Glomerular endothelial cell (primary cell): ENCODE measurements at places on chromosomes 1 and 21. TPM values are rescaled to one million over a fixed set of nuclear protein-coding genes. Genes with fewer than 3 reads are reported as not detected.

DNA sequence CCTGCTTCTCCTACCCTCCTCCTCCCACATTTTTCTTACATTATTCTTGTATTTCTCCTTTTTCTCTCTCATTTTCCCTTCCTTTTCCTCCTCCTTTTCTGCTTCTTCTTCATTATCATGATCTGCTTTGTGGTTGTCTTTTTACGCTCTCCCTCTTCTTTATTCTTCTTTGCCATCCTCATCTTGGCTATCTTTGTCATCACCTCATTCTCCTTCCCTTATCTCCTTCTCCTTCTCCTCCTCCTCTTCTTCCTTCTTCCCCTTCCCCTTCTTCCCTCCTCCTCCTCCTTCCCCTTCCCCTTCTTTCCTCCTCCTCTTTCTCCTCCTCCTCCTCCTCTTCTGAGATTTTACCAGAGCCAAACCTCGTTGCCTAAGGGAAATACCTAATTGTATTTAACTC, 30.5 kb downstream of the RNF187 start:
- DNase-seq = no peak

DNA sequence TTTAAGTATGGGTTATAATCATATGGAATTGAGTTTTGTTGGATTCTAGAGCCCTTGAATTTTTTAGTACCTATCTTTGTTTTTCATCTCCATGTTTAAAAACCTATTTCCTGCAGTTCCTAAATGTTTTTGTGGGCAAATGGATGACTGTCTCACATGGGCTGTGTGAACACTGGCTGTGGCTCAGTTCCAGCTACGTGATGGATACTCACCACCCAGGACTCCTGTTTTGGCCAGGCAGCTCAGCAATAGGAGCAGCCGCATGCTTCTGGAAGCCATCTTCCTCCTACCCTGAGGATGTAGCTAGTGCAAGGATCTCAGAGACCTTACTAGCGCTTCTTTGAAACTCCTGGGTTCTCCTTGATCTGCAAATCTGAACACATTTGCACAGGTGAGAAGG, 2.8 kb downstream of the REG4 start:
- DNase-seq = no peak

DNA sequence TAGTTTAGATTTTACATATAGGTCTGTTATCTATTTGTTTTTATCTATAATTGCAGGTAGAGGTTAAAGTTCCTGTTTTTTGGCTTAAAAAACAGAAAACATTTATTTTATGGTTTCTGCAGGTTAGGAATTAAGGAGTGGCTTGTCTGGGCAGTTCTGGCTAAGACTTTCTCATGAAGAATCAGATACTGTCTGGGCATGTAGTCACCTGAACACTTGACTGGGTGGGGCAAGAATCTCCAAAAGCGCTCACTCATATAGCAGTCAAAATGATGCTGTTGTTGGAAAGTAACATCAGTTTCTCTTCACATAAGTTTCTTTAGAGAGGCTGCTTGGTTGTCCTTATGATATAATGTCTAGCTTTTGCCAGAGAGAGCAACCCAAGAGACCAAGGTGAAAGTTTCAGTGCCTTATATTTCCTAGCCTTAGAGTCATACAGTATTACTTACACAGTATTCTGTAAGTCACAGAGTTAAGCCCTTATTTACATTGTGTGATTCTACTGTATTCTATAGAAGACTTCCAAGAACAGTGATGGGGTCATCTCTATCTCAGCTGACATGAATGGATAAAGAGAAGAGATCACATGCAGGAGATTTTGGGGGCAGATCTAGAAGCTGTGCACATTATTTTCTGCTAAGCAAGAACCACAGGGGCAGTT, 125.4 kb upstream of the GPR52 start:
- DNase-seq = no peak

DNA sequence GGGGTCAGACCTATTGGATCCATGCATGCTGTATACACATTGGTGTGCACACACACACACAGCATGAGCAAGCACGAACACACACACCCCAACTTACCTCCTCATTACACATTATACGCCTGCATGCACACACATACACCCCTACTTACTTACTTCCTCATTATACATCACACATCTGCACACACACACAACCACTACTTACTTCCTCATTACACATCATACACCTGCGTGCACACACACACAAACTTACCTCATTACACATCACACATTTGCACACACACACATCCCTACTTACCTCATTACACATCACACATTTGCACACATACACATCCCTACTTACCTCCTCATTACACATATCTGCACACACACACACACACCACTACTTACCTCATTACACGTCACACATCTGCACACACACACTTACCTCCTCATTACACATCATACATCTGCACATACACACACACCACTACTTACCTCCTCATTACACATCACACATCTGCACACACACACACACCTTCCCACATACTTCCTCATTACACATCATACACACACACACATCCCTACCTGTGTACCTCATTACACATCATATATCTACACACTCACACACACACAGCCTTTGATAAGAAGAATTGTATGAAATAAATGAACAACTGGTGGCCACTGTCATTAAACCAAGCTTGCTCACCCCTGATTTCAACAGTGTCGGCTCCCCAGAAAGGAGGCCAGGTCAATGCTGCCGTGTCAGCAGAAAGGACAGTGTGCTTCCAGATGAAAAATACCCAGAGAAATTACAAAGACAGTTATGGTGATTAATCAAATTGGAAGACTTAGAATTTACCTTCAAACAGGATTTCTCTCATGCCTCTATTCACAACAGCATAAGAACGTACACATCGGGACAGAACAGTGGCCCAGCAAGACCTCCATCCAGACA, 117.8 kb downstream of the SETD4 start:
- no peak for DNase-seq

DNA sequence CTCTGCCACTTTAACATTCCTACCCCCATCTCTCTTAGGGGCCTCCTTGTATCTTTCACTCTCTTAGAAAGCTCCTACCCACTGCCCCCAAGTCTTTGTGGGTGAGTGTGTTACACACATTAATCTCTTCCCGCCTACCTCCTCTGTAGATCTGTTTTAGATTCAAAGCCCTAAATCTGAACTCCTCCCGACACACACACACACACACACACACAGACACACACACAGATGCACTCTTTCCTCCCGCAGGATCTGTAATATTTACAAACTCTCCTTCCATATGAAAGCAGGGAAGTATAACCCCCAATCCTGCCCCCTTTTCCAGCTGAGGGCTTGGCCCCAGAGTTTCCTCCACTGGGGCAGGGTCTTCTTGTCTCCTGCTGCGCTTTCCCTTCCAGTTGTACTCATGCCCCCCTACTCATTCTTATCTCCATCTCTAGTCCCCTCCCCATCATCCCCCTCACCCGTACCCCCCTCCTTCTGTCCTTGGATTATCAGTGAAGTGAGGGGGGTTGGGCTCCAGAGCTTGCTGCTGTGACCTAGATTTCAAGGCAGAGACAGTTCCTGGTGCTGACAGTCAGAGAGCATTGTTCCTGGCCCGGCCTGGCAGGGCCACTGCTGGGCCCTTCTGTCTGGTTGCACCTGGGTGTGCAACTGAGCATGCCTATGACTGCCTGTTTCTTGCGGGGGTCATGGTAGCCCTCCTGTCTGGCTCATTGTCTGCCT, 4.3 kb downstream of the PEA15 start:
- DNase-seq = no peak

- DNase-seq = no peak
Observed at GRCh38 chr1:168362991-168363390, 82.3 kb downstream of the TBX19 start.

DNA sequence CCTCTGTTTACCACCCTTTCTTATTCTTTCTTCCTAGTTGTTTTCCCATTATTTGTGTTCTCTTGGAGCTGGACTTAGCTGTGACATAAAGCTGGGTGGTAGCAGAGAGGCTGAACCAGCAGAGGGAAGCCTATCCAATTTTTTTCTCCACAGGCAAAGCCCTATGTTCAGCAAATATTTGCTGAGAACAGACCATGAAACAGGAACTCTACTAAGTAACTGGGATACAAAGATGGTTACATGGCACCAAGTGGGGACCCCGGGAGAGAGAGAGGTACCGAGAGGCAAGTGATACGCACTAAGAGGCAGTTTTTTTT, 6.6 kb downstream of the CFAP141 start:
- no peak for DNase-seq

GRCh38 chr1:22089787-22090186, 37.3 kb downstream of the CDC42 start:
- DNase-seq = no peak

- no peak for DNase-seq
Observed at GRCh38 chr1:231315887-231316286, 21.8 kb downstream of the EXOC8 start.

- no peak for DNase-seq
Observed at GRCh38 chr21:35984654-35985361, 75.5 kb downstream of the SETD4 start.

GRCh38 chr1:14895727-14896126, 257.8 kb upstream of the TMEM51 start:
- DNase-seq = no peak

GRCh38 chr21:16742131-16742641, 770.7 kb upstream of the CXADR start:
- no peak for DNase-seq

GRCh38 chr1:159171254-159171687, at the start of gene CADM3:
TSS of gene CADM3 (plus strand) at chr1:159171615. CDS start at chr1:159171766, 151 bp downstream.
- no peak for DNase-seq

- no peak for DNase-seq
Observed at GRCh38 chr1:52640697-52641096, 7.7 kb downstream of the SHISAL2A start.

DNA sequence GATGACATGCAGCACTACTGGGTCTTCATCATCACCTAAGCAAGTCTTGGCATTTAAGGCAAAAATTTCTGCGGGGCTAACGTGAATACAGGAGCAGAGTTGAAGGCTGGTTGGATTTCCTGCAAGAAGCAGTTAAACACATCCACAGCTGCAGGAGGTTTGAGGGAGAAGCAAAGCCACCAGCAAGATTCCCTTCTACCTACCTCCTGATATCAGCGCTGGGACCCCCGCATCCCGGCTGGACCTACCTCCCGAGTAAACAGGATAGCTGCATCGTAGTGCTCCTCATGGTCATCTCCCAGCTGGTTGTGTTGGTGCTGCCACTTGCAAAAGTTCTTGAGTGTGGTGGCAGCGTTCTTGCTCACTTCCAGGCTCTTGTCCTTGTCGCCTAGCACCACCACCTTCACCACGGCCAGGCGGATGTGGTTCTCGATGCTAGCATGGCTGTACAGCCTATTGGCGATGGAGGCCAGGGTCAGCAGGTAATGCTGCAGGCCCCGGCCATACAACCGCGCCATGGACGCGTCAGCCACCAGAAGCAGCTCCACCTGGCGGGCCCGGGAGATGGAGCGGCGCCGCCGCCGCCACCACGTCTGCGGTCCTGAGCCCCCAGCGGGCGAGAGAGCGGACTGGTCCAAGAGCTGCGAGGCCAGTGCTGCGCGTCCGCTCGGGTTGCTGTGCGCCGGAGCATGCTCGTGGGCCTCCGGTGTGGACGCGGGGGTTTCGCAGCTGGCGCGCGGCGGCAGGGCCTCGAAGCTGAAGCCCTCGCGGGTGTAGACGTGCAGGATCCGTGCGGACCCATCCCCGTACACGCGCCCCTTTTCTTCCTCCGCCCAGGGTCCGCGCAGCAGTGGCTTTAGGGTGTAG, 1.6 kb downstream of the ADAMTS5 start:
- DNase-seq = no peak

DNA sequence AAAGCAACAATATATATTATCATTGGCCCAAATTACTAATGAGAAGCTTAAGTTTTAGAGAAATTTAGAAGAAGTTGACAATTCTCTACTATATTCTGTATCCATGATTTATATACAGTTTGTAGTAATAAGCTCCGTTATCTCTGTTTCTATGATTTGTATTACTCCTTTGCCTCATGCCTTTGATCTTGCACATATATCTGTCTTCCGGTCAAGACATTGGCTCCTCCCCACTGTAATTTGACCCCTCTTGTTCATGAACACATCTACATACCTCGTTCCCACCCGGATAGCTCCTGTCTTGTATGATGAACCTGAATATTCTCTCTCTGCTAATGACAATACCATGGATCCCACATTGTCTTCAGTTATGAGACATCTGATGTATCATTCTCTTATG, 581.0 kb upstream of the RGS18 start:
- DNase-seq = no peak

DNA sequence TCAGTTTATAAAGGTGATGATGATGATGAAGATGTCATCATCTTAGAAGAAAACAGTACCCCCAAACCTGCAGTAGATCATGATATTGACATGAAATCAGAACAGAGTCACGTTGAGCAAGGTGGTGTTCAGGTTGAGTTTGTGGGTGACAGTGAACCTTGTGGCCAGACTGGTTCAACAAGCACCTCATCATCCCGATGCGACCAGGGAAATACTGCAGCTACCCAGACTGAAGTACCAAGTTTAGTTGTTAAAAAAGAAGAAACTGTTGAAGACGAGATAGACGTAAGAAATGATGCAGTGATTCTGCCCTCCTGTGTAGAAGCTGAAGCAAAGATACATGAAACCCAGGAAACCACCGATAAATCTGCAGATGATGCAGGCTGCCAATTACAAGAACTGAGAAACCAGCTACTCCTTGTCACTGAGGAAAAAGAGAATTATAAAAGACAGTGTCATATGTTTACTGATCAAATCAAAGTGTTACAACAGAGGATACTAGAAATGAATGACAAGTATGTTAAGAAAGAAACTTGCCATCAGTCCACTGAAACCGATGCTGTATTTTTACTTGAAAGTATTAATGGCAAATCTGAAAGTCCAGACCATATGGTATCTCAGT, 16.0 kb upstream of the CHAF1B start:
- DNase-seq = no peak

DNA sequence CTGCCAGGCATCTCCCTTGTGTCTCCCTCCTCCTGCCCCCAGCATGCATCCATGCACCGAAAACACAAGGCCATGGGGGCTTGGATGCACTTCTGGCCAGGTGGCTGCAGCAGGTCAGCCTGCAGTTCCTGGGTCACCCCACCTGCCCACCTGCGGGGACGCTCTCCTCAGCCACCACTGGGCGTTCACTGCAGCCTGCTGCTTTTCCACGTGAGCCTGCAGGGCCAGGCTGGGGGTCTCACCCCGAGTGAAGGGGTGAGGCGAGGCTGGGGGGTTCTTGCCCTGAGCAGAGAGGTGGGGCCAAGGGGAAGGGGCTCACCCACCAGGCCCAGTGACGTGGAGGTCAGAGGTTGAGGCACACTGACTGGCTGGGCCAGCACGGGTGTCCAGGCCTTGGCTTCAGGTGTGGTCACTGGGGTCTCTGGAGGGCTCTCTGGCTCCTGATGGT, 64.6 kb downstream of the WNT9A start:
- no peak for DNase-seq

GRCh38 chr1:214740471-214740870, 137.5 kb downstream of the CENPF start:
- no peak for DNase-seq

The RAVER2 gene
- total RNA-seq = 8.3 and 9.8 TPM in 2 replicates

The LMX1A gene
- total RNA-seq = not detected in 2 replicates

The IFI44 gene
- total RNA-seq = 8.2 and 35.1 TPM in 2 replicates

The LCE1A gene
- not detected in 2 replicates for total RNA-seq

The PINK1 gene
- 56.0 and 57.2 TPM in 2 replicates for total RNA-seq

The HCN3 gene
- total RNA-seq = 0.19 and 1.3 TPM in 2 replicates

The S100A12 gene
- total RNA-seq = not detected in 2 replicates
